ENCODE measurements at places on chromosomes 13 and 19. TPM values are rescaled to one million over a fixed set of nuclear protein-coding genes. Genes with fewer than 3 reads are reported as not detected.

The CEACAM6 gene
- total RNA-seq = 0.20 TPM

The TLE2 gene
- not detected for total RNA-seq

The CPB2 gene
- total RNA-seq = not detected

The TMEM59L gene
- 92.3 TPM for total RNA-seq

DNA sequence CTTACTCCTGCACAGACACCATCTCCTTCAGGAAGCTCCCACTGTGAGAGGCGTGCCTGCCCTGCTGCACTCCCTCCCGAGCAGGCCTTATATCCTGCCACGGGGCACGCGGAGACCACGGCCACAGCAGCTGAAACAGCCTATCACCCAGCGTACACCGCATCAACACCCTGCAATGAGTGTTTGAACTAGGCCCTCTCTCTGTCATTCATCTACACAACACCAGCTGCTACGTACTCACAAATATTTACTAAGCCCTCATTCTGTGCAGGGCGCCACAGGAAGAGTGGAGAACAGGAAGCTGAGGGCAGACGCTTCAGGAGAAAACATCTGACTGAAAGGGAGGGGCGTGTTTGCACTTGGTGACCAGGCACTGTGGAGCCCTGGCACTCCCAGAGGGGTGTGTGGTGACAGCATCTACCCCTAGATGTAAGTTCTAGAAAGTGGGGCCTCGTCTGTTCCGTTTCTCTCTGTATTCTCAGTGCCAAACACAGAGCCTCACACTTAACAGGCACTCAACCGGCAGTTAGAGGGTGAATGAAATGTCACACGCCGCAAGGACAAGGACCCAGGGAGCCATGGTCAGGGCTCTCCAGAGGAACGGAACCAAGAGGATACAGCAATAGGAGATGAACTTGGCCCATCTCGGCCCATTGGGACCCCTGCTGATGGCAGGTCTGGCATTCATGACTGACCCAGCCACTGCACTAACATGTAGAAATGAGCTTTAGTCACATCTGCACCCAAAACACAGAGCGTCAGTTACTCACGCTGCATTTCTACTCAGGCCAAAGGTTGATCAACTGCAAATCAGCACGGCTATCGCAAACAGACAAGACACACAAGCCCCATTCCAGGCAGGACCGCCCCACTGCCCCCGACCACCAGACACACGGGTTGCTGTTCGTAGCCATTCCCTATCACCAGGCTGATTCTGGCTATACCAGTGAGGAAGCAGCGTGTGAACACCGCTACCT is 15.7 kb downstream of the RANBP3 start:
- H3K4me1 ChIP-seq = peaks cover 45% of the 10 kb centered on the region
- peak overlapping the region; percentile 25 for H3K27ac ChIP-seq
- no peak for DNase-seq
- H3K27me3 ChIP-seq = peaks cover 12% of the 10 kb centered on the region

DNA sequence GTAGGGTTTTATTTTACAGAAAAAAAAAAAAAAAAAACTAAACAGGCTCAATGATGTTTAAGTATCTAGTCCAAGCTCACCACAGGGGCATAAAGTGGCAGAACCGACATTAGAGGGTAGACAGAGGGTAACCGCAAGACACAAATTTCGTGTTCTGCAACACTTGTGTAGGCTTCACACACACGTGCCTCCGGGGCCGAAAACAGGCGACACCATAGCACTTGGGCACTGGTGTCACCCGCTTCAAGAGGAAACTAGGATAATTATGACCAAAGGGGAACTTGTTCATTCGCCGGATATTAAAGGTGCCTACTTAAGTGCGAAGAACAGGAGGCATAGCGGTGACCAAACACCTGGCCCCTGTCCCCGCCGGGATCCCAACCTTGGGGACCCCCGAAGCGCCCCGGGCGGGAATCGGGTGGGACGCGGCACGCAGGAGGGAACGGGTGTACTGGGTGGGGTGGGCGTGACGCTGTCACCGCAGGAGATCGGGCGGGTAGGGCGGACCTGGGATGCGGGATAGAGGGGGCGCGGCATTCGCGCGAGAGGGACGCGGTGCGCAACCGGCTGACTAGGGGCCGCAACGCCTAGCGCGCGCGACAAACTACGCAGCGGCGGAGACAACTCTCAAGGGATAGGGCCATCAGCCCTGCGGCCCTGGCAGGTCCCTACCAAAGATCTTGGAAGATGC is 558 bp downstream of the MZT1 start:
- H3K27ac ChIP-seq = peak overlapping the region; percentile 74
- H3K36me3 ChIP-seq = no peaks in the 10 kb centered on the region
- H3K27me3 ChIP-seq = peaks cover 4% of the 10 kb centered on the region
- H3K4me1 ChIP-seq = peaks cover 18% of the 10 kb centered on the region
- peak overlapping the region; percentile 95 for H3K4me3 ChIP-seq
- DNase-seq = peak; percentile 68

DNA sequence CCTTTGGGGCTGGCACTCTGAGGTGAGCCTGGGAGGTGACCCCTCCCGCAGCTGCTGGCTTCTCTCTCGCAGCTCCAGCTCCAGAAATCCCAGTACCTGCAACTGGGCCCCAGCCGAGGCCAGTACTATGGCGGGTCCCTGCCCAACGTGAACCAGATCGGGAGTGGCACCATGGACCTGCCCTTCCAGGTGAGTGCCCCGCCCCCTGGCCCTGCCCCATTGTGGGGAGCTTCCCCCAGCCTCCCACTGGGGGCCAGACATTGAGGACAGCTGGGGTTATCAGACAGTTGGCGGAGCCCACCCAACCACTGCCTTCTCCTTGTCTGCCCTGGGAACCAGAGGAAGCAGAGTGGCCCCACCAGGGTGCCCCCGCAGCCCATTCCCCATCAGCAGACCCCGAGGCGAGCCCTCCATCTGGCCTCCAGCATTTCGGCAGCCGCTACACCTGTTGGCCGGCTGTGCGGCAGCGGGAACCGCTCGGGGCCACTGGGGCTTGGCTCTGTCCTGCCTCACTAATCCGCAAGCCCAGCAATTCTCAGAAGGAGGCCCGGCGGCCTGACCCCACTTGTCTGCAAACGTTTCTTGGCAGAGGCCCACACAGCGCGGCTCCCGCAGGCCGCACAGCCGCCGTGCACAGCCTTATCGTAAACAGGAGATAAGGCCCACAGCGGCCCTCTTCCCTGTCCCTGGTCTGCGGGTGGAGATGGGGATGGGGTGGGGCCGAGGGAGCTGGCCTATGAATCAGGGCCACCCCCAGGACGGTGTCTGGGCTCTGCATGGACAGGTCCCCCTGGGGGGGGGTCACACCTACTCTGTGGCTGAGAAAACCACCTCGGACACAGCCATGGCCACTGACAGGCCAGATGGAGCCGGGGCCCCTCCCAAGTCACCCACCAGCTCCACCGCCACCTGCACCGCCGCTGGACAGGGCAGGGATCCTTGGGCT is 48.0 kb downstream of the COMP start:
- H3K36me3 ChIP-seq = no peaks in the 10 kb centered on the region
- DNase-seq = peak; percentile 43
- H3K27ac ChIP-seq = no peak overlapping the region
- no peaks in the 10 kb centered on the region for H3K27me3 ChIP-seq
- H3K4me1 ChIP-seq = peaks cover 14% of the 10 kb centered on the region

GRCh38 chr13:27257648-27258253 is 6.4 kb downstream of the RPL21 start:
- DNase-seq = no peak
- peaks cover 1% of the 10 kb centered on the region for H3K27me3 ChIP-seq
- no peak overlapping the region for H3K4me3 ChIP-seq
- H3K36me3 ChIP-seq = peaks cover 4% of the 10 kb centered on the region
- H3K27ac ChIP-seq = no peak overlapping the region

GRCh38 chr19:18646535-18647370 is 9.9 kb downstream of the KLHL26 start:
- H3K27me3 ChIP-seq = no peaks in the 10 kb centered on the region
- H3K36me3 ChIP-seq = peaks cover 4% of the 10 kb centered on the region
- peak; percentile 55 for DNase-seq
- H3K4me3 ChIP-seq = no peak overlapping the region

- H3K36me3 ChIP-seq = no peaks in the 10 kb centered on the region
- H3K4me3 ChIP-seq = no peak overlapping the region
- H3K27me3 ChIP-seq = peaks cover 2% of the 10 kb centered on the region
Measured at GRCh38 chr19:33214596-33214995, 11.1 kb downstream of the SLC7A10 start.

- DNase-seq = no peak
- peaks cover 30% of the 10 kb centered on the region for H3K27me3 ChIP-seq
- H3K4me1 ChIP-seq = peaks cover 52% of the 10 kb centered on the region
- no peak overlapping the region for H3K27ac ChIP-seq
Measured at GRCh38 chr13:35479706-35480105, 3.2 kb upstream of the MAB21L1 start.

- H3K27me3 ChIP-seq = peaks cover 3% of the 10 kb centered on the region
- no peaks in the 10 kb centered on the region for H3K36me3 ChIP-seq
- H3K4me1 ChIP-seq = peaks cover 19% of the 10 kb centered on the region
- H3K4me3 ChIP-seq = no peak overlapping the region
- peak overlapping the region; percentile 28 for H3K27ac ChIP-seq
- peak; percentile 56 for DNase-seq
Measured at GRCh38 chr13:99465454-99465853, 35.8 kb upstream of the TM9SF2 start.

GRCh38 chr13:20921572-20921971 is 19.0 kb upstream of the XPO4 start:
- H3K27me3 ChIP-seq = no peaks in the 10 kb centered on the region
- H3K4me1 ChIP-seq = peaks cover 6% of the 10 kb centered on the region
- H3K27ac ChIP-seq = no peak overlapping the region
- H3K4me3 ChIP-seq = no peak overlapping the region
- no peaks in the 10 kb centered on the region for H3K36me3 ChIP-seq

DNA sequence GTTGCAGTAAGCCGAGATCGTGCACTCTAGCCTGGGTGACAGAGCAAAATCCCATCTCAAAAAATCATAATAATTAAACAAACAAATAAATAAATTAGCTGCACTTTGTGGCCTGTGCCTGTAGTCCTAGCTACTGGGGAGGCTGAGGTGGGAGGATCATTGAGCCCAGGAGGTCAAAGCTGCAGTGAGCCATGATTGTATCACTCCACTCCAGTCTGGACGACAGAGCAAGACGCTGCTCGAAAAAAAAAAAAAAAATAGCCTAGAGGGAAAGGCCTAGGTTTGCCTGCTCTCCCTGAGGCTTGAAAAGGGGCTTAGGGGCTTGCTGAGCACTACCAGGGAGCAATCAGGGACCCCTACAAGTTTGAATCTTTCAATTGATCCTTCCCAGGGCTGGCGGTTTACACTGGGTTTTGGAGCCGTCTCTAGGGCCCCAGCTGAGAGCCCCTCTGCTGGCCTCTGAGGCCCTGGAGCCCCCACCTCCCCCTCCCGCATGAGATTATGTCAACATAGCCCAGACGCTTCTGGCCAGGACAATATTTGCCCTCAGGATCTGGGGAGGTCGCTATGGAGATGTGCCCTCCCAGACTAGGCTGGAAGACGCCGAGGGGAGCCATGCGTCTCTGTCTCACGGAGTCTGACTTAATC is 10.4 kb upstream of the GIPR start:
- DNase-seq = peak; percentile 43
- H3K4me1 ChIP-seq = peaks cover 8% of the 10 kb centered on the region
- H3K36me3 ChIP-seq = no peaks in the 10 kb centered on the region
- no peak overlapping the region for H3K4me3 ChIP-seq

DNA sequence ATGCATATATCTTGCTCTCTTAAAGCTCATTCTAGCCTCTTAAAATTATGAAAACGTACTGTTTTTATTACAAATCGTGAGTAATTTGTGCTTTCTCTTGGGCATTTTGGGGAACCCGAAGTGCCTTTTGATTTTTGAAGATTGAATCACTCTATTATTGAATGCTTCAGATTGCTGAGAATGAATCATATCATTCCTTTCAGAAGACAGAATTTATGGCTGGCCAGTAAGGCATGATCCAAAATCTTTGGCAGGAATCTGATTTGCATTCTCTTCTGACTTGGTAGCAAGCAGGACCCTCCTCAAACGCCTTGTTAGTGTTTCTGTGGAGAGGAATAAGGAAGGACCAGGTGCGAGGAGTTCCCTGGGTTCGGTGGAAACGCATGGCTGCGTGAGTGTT is 49.5 kb downstream of the STARD13 start:
- H3K4me3 ChIP-seq = no peak overlapping the region
- H3K27me3 ChIP-seq = peaks cover 3% of the 10 kb centered on the region
- no peak overlapping the region for H3K27ac ChIP-seq
- H3K4me1 ChIP-seq = peaks cover 24% of the 10 kb centered on the region
- DNase-seq = no peak
- peaks cover 19% of the 10 kb centered on the region for H3K36me3 ChIP-seq

- H3K36me3 ChIP-seq = no peaks in the 10 kb centered on the region
- peaks cover 13% of the 10 kb centered on the region for H3K4me1 ChIP-seq
- no peak for DNase-seq
- H3K27ac ChIP-seq = no peak overlapping the region
- H3K4me3 ChIP-seq = no peak overlapping the region
Measured at GRCh38 chr13:102295316-102296048, 106.4 kb downstream of the FGF14 start.

- DNase-seq = no peak
- peaks cover 5% of the 10 kb centered on the region for H3K4me1 ChIP-seq
- H3K4me3 ChIP-seq = peak overlapping the region; percentile 93
Measured at GRCh38 chr19:46347985-46348384, 1.1 kb downstream of the PPP5C start.

All from glutamatergic neuron (in vitro differentiated cells).